ENCODE measurements at places on chromosomes 7 and 10.

DNA sequence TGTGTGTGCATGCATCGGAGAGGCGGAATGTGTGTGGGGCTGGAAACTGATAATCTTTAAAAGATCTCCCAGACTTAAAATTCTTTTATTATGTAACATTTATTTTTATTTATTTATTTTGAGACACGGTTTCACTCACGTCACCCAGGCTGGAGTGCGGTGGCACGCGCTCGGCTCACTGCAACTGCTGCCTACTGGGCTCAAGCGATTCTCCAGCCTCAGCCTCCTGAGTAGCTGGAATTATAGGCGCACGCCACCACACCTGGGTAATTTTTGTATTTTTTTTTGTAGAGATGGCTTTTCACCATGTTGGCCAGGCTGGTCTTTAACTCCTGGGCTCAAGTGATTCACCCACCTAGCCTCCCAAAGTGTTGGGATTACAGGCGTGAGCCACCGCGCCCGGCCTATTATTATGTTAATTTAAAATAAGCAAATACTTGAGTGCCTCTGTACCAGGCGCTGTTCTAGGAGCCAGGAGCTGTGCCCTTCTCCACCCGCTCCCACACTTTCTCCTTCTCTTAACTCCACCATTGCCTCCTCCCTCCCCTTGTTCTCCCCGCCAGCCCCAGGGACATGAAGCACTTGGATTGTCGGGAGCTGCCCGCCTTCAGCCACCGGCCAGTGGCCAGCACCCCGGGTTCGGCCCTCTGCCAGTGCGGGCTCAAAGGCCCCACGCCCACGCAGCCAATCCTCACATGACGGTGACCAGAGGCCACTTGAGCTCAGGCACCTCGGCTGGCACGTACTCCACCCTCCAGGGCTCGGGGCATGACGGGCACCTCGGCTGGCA, 163.6 kb downstream of the DNAJB6 start:
- no peak for DNase-seq

GRCh38 chr7:91949221-91950009, 8.8 kb downstream of the AKAP9 start:
- no peak for DNase-seq

DNA sequence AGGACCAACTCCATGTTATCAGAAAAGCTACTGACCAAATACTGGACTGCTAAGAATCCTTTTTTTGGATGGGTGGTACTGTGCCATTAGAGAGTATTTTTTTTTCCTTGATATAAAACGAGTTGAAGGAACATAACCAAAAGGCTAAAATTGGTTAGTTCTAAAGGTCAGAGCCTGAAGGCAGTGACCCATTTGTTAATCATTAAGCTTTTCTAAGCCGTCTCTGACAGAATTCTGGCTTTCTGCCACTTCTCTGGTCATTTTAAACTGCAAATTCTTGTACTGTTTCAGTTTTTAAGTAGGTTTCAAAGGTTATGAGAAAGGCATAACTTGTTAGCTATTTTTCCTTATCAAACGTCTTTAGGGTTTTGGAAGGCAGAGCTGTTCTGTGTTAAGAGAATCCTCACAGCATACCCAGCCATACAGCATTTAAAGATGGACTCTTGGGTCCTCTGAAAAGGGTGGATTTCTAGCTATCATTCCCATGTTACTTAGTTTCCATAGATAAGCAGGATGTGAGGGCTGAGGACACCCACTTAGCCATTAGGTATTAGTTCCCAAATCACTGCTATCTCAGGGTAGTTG, 196.8 kb downstream of the RNLS start:
- DNase-seq, result no peak

DNA sequence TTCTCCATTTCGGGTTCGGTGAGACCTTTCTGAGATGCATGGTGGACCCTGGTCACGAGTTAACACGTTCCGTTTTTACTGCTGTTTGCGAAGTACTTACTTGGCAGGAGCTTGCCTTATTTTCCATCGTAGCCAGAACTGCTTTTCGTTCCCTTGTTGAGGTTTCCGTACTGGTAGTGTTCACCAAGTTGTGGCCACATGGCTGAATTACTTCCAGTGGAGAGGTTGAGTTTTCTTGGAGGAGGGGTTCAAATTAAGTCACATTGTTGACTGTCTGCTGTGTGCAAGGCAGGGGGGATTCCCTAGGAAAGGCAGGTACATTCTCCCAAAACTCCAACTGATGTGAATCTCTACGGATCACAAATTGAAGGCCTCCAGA, 4.0 kb downstream of the MXI1 start:
- no peak for DNase-seq

GRCh38 chr7:26630361-26630760, 234.0 kb downstream of the SKAP2 start:
- no peak for DNase-seq

GRCh38 chr10:30062582-30062981, 3.2 kb upstream of the JCAD start:
- no peak for DNase-seq

DNA sequence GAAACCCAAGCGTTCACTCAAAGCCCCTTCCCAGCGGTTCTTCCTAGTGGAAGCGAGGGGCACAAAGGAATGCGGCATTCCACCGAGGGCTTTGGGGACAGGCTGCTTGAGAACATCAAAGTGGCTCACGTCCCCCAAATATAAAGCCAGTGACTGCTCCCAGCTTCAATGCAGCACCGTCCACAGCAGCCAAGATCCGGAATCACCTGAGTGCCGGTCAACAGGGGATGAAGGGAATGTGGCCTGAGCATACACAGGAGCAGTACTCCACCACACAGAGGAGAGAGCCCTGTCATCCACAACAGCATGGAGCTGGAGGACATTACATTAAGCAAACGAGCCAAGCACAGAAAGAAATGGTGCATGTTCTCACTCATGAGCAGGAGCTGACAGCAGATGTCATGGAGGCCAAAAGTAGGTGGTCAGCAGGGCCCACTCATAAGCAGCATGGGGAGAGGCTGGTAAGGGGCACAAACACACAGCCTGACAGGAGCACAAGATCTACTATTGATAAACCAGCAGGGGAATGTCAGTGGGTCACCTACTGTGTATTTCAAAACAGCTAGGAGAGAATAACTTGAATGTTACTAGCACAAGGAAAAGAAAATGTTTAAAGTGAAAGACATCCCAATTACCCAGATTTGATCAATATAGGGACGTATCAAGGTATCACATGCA, 79.5 kb downstream of the DIP2C start:
- no peak for DNase-seq

DNA sequence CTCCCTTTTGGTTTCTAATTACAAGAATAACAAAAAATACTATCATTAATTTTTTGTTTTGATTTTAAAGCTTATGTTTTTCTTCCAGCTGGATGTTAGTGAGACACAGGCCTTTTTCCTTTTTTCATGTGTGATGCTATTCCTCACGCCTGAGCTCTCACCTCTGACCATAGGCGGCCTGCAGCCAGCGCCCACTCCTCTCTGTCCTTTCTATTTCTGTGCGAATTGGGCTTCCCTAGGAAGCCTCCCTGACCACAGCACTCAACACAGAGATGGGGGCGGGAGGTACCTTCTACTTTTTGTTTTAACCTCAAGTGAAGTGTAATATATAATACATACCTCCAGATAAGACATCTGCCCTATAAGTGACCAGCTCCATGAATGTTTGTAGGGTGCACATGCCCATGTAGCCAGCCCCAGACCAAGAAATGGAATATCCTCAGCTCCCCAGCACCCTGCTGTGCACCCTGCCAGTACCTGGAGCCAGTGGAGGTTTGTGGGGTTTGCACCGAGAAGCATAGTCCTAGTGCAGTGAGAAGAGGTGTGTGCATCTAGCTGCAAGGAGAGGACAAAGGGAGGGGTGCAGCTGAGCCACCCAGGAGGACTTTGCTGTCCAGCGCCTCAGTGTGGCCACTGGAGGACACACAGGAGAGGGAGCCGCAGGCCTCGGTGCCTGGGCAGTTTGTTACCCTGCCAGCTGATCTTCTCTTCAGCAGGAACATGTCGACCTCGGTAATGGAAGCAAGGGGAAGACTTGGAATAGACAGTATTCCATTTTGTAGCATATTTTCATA, 38.5 kb downstream of the BNIP3 start:
- peak; percentile 5 for DNase-seq

GRCh38 chr7:77188731-77189437, 10.7 kb downstream of the FGL2 start:
- no peak for DNase-seq

DNA sequence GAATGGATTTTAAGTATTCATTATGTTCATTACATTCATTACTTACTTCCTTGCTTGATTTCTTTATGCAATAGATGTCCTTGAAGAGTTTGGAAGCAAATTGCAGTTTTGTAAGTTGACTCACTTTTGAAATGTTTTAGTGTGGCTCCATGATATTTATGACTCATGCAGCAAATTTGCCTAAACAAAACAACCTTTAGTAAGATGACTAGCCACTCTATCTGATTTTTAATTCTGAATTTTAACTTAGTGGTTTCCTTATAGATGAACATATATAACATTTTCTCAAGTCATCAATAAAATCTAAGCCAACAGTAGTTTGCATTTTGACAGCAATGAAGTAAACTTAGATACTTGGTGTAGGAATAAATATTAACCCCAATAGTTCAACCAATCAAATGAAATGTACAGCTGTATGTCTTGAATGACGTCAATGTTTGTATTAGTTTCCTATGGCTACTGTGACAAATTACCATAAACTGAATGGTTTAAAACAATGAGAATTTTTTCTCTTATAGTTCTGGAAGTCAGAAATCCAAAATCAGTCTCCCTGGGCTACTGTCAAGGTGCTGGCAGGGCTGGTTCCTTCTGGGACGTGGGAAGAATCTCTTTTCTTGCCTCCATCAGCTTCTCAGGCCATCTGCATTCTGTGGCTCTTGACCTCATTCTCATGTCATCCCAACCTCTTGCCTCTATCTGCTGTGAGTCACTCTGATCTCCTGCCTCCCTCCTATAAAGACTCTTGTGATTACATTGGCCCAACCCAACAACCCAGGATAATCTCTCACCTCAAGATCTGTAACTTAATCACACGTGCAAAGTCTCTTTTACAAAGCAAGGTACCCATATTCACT, 73.4 kb downstream of the AHR start:
- no peak for DNase-seq

- DNase-seq, result no peak
Observed at GRCh38 chr7:72286519-72286918, 125.6 kb downstream of the CALN1 start.

DNA sequence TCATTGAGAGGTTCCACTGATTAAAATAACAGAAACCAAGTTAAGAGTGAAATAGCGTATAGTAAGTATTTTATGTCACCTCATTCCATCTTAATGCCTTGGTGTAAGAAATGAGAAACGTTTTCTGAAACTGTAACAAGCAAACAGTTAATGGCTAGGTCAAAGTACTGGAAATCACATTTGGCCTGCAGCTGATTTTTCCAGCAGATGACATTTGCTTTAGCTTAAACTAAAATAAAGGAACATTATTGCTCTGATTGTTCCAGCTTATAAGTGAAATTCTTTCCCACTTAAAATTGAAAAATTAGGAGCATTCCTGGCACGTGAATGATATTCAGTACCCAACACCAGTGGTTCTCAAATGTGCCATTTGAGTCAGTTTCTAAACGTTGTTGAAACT, 213.6 kb upstream of the DPP6 start:
- DNase-seq, result no peak

GRCh38 chr7:28862595-28863272, 95.4 kb downstream of the TRIL start:
- DNase-seq, result no peak

DNA sequence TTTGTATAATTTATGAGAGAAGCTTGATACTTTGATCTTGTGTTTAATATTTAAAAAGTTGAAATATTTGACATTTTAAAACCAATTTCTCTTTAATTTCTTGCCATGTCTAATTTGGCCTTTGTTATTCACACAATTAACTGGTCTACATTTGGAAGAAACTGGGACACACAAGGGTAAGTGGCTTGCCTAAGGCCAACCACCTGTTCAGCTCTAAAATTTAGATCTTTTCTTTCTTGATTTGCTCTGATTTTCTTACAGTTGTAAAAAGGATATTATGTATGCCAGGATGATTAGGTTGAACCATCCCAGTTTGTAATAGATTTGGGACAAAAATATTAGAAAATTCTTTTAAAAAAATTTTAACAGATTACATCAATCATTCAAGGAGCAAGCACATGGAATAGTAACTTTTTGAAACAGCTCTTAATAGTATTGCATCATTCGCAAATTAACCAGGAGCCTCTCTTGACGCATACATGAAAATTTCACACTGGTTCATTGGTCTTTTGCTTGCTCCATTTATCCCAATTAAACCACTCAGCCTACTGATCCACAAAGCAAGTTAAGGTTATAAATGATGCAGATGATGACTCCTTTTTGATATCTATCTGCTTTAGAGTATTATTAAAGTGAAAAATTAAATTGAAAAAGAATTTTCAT, 222.4 kb upstream of the SLC26A5 start:
- DNase-seq, result no peak

DNA sequence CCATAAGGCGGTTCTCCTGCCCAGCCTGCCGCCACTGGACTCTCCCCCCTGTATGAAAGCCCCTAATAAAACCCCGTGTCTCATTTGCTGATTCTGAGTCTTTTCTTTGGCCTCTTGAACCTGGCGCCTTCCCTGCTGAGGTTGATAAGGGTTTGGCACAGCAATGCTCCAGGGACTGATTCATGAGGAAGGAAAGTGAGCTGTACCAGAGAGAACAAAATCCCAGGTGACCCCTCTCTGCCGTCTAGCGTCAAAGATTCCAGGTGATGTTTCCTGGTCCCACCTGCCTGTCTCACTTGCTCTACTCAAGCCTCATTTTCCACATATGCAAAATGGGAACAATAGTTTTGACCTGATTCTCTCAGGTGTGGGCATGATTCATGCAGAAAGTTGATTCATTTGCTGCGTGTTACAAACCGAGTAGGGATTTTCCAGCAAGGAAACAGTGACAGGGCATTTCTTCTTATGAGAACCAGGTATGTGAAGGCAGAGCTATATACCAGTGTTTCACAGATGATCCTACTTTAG, 730.6 kb upstream of the IGFBP3 start:
- no peak for DNase-seq

GRCh38 chr10:125779403-125780327, 4.0 kb upstream of the MMP21 start:
- no peak for DNase-seq

DNA sequence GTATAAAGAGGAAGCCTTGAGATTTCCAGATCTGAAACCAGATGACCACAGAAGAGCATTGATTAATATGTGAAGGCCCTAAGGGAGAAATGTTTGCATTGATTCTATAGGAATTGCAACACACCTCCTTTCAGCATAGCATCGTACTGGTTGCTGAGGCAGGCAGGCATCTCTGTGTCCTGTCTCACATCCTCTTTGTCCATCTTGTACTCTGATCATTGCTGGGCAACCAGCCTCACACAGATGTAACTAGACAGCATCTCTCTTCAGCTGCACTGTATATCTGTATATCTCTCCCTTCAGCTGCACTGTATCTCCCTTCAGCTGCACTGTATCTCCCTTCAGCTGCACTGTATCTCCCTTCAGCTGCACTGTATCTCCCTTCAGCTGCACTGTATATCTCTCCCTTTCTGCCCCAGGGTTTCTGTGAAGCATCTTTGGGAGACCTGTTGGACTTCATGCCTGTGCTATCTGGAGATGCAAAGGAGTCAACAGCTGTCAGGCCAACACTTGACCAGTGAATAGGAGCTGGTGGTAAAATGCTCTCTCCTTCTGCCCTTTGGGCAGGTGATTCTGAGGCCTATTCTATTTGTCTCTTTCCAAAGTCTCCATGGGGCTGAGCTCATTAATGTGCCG, 40.3 kb downstream of the TMEM178B start:
- DNase-seq, result no peak
